Motor neuron (in vitro differentiated cells): ENCODE measurements at places on chromosomes 13 and 19. TPM values are rescaled to one million over a fixed set of nuclear protein-coding genes. Genes with fewer than 3 reads are reported as not detected.

GRCh38 chr19:4393947-4394590 is 6.3 kb downstream of the SH3GL1 start:
- ATAC-seq = peak; percentile 7

The CFD gene
- 0.92 and 0.93 TPM in 2 replicates for total RNA-seq

- peak; percentile 92 for ATAC-seq
Measured at GRCh38 chr19:10644260-10645007, 9.7 kb upstream of the ILF3 start.

DNA sequence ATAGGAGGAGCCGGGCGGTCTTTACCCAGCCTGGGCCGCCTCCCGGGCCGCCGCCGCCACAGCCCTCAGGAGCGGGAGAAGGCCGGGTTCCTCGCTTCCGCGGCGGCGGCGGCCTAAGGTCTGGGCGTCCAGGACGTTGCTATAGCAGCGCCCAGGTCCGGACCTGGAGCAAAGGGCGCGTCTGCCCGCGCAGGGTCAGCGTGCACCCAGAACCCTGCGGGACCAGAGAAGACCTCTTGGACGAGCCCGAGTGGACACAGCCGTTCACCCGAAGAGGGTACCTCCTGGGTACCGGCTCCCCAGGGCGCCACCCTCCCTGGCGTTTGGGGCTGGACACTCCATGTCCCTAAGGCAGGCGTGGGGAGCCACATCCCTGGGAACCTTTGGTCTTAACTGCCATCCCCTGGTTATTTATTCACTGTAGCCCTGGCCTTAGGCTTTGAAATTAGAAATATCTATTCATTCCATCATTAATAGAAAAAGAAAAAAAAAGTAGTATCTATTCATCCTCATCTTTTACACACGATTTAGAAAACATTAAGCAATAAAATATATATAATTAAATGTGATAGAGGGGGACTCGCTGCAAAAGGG is 2.4 kb downstream of the DZIP1 start:
- peak; percentile 27 for ATAC-seq
